Caki2 (cell line): ENCODE measurements at places on chromosomes 13 and 19. TPM values are rescaled to one million over a fixed set of nuclear protein-coding genes. Genes with fewer than 3 reads are reported as not detected.

DNA sequence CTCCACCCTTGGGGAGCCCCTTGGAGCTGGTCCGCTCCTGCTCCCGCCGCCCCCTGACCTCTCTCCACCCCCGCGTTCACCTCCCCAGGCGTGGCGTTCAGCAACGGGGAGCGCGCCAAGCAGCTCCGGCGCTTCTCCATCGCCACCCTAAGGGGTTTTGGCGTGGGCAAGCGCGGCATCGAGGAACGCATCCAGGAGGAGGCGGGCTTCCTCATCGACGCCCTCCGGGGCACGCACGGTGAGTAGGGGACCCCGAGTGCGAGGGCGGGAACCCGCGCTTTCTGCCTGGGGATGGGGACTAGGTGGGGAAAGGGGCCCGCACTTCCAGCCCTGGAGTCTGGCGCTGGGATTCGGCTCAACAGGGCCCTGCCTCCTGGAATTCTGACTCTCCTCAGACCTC, 1.7 kb downstream of the CYP2A13 start:
- no peak for DNase-seq

DNA sequence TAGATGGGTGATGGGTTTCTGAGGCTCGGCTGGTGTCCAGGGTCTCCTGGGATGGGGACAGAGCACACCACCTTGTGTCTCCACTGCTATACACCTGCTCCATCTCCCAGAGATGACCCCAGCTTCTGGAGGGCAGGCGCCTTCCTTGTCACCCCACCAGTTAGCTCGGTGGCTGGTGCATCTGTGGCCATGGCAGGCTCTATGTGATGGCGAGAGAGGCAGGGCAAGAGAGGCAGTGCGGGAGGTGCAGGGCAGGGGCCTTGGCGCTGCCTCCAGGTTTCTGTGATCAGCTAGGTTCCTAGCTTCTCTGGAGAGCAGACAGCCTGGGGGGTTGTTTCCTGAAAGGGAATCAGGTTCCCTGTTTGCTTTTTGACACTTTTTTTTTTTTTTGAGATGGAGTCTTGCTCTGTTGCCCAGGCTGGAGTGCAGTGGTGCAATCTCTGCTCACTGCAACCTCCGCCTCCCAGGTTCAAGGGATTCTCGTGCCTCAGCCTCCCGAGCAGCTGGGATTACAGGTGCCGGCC, 69.0 kb upstream of the ZNF536 start:
- no peak for DNase-seq

ZC3H4 gene
- 7.0 and 7.4 TPM in 2 replicates for total RNA-seq

DNA sequence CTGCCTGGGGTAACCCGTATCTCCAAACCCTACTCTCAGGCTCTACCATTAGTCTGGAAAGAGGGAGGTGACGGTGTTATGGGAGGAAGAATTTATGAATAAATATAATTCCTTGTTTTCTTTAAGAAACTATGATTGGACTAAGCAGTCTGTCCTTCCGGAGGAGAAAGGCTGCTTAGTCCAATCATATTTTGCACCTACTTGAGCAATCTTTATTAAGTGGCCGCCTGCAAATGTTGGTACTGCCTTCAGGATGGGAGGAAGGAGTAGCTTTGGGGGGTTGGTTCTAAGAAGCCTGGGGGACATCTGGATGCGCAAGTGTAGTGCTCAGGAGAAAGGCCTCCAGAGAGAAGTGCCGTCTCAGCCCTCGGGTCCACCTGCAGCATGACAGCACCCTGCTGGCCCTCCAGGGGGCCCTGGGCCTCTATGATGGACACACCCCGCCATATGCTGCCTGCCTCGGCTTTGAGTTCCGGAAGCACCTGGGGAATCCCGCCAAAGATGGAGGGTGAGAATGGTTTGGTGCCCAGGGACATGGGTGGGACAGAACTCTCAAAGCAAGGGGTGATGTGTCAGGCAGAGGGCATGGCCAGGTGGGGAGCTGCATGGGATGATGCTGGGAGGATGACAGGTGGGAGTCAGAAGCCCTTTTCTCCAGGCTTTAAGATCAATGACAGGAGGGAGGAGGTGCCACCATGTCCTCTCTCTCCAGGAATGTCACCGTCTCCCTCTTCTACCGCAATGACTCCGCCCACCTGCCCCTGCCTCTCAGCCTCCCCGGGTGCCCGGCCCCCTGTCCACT, 4.1 kb downstream of the ACP4 start:
- no peak for DNase-seq
